ENCODE measurements at places on chromosomes 2 and 18. TPM values are rescaled to one million over a fixed set of nuclear protein-coding genes. Genes with fewer than 3 reads are reported as not detected.

DNA sequence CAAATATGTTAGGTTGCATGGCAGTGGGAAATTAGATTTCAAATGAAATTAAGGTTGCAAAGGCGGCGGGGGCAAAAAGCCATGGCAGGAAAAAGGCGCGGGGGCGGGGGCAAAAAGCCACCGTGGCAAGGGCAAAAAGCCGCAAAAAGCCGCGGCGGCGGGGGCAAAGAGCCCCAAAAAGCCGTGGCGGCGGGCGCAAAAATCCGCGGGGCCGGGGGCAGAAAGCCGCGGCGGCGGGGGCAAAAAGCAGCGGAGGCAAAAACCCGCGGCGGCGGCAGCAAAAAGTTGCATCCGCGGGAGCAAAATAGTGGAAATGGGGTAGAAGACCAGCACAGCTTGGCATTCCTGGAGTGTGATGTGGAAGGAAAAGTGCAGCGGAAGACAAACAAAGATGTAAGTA is 417.1 kb downstream of the ANKRD30B start:
- peak; percentile 1 for DNase-seq

GRCh38 chr2:7429733-7430132 is 512.5 kb downstream of the RNF144A start:
- no peak for DNase-seq

GRCh38 chr2:19540739-19541525 is 182.5 kb upstream of the OSR1 start:
- peak; percentile 84 for DNase-seq

DNA sequence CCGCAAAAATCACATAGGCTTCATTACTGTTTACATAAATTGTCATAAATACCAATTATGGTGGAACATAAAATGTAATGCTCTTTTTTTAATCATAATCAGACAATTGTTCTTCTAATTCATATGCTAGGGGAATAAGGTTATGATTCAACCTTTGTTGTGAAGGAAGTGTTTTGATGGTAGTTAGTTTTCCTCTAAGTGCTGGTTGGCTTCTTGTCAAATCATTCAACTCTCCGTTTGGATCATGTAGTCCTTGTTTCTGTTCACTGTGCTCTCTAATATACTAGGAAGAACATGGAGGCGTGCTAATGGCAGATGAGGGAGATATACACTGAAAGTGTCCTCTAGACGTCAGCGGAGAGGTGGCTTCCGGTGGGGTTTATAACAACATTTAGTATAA is 1938.0 kb upstream of the PIK3C3 start:
- DNase-seq = no peak

DNA sequence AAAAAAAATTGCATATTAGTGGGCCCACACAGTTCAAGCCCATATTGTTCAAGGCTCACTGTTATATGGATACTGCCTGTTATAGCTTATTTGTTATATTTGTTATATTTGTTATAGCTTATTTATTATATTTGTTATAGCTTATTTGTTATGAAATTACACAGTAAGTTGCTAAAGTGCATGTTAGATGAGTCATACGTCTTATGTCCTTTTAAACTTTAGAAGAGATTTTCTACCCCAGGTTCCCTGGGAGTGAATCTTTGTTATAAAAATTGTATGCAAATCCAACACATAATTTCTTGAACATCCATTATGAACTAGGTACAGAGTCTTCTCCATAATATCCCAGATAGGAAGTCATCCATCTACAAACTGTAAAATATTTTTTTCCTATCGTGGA is 22.1 kb downstream of the HTR2B start:
- DNase-seq = no peak

DNA sequence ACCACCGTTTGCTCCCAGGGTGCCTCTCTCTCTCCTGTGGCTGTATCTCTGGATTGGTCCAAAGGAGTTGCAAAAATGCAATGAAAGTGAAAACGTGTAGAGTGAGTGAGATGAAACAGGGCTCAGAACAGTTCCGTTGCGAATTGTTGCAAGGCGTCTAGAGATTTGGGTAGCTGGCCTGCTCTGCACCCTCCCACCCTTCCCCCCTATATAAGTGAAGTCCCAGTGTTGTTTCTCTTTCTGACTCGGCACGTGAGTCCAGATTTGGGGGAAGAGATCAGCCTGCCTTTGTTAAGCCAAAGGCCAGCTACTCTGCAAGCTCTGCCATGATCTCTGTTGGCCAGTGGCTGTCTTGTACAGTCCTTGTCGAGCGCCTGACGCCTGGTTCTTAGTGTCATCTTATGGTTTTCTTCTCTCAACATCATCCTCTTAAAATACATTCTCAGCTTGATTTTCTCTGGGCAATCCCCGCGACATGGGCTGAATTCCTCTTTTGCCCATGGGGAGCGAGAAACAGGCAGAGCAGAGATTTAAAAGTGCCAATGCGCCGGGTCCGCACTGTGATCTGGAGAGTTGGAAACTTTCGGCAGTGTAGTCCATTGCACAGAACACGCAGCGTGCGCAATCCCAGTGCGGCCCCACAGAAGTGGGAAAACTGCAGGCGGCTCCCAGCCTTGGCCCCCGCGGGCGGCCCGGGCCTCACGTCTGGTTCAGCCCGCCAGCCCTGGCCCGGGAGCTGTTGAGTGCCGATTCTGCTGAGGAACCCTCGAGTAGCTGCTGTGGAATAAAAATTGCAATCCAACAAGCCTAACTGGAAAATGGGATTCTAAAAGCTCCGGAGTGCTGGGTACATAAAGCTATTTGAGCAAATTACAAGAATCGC is 9.3 kb downstream of the MEIS1 start:
- DNase-seq = no peak

- peak; percentile 32 for DNase-seq
Observed at GRCh38 chr2:100427627-100428258, 10.3 kb upstream of the CHST10 start.

- no peak for DNase-seq
Observed at GRCh38 chr2:73081181-73081671, 9.7 kb upstream of the SFXN5 start.

GRCh38 chr2:37771600-37772088 is 100.2 kb upstream of the CDC42EP3 start:
- peak; percentile 77 for DNase-seq

DNA sequence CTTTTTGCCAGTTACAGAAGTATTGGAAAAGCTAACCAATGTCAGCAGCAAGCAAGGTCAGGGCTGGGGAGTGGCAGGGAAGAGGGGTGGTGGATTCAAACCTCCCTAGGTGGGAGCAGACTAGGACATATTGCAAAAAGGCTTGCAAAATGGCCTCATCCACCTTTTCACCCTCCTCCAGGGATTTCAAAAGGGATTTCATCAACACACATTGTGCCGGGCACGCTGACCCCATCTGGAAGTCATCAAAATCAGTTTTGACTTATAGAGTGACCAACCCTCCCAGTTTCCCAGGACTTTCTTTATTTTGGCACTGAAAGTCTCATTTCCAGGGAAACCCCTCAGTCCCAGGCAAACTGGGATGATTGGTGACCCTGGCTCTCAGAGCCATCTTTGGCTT is 94.7 kb downstream of the BIN1 start:
- no peak for DNase-seq

Gene BMP10
- not detected for total RNA-seq

Gene IL1R1
- 27.2 TPM for total RNA-seq

Gene HMSD
- total RNA-seq = not detected

Gene MAP3K19
- not detected for total RNA-seq

Gene NLRC4
- total RNA-seq = not detected
